ENCODE measurements at places on chromosomes 2 and 18.

DNA sequence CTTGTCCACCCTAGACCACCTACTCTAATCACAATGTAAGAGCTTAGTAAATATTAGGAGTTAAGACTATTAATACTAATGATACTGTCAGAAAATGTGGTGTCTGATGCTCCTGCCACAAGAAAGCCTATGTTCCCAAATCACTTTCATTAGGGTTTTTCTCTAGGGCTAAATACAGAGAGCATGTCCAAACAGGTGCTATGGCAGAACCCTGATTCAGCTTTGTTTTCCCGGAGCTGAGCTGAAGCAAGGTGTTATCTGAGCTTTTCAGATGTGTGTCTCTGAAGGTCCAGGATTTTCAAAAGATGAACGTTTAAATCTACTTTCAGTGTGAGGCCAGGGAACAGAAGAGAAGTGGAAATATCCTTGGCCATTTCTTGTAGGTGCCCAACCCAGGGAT, 40.6 kb downstream of the CPO start:
- DNase-seq: no peak

DNA sequence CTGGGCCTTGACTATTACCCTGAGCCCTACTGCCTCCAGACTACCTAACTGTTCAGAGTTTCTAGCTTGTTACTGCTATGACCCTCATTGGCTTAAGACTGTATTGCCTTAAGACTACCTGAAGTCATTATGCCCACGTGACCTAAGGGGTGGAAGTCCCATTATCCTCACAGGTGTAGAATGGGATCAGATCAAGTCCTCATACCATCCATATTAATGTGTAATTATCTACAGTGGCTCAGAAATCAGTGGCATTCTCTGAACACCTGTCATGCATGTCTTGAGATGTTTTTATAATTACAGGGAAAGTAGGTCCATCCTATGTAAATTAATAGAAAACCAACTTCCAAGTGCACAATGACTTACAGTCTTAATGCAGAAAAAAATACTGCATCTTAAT, 124.0 kb upstream of the CDC42EP3 start:
- no peak for DNase-seq

DNA sequence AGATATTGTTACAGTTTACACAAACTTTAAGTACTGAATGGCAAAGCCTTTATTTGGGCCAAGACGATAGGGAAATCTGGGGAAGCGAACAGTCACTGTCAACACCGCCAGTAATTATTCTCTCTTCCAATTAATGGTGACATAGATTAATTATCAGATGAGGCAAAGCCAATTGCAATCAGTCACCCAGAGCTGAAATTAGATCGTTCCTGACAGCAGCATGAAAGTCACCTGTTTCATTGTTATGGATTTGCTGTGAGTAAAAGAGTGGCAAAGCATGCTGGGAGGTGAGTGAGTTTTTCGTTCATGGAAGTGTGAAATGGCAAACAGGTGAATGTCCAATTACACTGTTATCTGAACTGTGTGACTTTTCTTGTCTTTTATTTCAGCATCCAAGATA, 164.8 kb upstream of the KLHL14 start:
- no peak for DNase-seq

- no peak for DNase-seq
These were observed 236.4 kb upstream of the EPHA4 start for GRCh38 chr2:221808488-221808887.

Data from fibroblast of skin of left biceps (primary cell).